OCI-M1 (cell line): ENCODE measurements at places on chromosomes 3 and 15.

DNA sequence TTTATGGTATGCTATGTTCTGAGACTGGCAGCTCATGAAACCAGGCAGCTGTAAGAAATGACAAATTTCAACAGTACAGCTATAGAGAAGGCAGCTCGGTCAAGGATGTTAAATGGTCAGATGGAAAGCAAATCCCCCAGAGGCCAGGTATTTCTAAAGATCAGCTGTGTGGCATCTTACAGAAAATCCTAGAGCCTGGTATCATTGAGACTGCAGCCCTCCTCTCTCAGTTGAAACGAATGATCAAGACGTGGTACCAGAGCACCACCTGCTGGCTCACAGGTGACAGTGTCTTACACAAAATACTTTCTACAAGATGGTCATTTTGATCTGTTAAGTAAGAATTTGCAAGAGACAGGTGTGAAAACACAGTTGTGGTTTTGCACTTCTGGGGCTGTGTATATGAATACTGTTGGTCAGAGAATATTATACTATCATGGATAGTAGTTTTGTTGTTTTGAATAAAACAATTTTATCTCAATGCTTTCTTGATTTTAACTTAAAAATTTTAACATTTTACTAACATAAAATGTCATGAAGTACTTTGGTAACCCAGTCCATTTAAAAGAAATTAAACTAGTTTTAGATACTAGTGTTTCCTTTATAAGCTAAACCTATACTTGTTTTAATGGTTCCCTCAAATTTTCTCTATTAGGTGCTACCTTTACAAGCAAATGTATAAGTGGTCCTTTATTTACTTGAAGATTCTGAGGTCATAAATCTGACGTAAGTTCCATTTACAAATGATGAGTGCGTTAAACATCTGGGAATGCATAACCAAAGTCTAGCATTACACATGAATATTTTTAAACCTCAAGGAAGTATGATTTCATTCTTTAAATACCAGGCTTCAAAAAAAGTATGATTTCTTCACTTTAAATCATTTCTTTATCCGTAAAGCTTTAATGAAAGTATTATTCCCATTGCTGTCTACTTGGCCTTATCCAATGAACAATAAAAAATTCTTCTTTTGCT, 121.8 kb downstream of the PDZRN3 start:
- peak; percentile 57 for DNase-seq

- no peak for DNase-seq
These were observed 49.4 kb upstream of the HES1 start for GRCh38 chr3:194086388-194087075.

GRCh38 chr3:12229146-12229851, 59.6 kb upstream of the PPARG start:
- peak; percentile 60 for DNase-seq

GRCh38 chr3:72351536-72351935, 496.7 kb downstream of the SHQ1 start:
- DNase-seq, result no peak

DNA sequence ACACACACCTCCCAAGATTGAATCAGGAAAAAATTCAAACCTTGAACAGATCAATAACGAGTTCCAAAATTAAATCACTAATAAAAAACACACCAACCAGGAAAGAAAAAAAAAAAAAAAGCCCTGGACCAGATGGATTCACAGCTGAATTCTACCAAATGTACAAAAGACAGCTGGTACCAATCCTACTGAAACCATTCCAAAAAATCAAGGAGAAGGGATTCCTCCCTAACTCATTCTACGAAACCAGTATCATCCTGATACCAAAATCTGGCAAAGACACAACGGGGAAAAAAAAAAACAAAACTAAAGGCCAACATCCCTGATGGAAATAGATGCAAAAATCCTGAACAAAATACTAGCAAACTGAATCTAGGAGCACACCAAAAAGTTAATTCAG, 54.4 kb upstream of the SLC12A8 start:
- no peak for DNase-seq

- no peak for DNase-seq
These were observed 7.3 kb downstream of the PRKCD start for GRCh38 chr3:53168175-53168923.

- DNase-seq, result no peak
These were observed 223.5 kb upstream of the RBMS3 start for GRCh38 chr3:29057326-29057725.

GRCh38 chr15:62472616-62473299, 307.7 kb upstream of the C2CD4B start:
- peak; percentile 25 for DNase-seq

DNA sequence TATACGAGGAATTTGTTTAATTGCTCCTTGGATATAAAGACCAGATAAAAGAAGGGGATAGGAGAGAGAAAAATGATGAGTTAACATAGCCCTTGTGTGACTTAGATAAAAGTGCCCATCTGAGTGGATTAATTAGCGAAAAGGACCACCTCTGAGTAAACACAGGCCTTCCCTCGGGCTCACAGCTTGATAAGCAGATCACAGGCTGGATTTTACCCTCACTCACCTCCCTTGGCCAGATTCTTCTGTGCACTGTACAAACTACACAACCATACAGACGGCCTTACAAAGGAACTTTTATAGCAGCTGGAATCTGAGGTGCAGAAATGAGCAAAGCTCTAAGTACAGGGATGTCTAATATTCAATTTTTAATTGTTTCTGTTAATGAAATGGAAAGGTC, 112.4 kb upstream of the STT3B start:
- no peak for DNase-seq

DNA sequence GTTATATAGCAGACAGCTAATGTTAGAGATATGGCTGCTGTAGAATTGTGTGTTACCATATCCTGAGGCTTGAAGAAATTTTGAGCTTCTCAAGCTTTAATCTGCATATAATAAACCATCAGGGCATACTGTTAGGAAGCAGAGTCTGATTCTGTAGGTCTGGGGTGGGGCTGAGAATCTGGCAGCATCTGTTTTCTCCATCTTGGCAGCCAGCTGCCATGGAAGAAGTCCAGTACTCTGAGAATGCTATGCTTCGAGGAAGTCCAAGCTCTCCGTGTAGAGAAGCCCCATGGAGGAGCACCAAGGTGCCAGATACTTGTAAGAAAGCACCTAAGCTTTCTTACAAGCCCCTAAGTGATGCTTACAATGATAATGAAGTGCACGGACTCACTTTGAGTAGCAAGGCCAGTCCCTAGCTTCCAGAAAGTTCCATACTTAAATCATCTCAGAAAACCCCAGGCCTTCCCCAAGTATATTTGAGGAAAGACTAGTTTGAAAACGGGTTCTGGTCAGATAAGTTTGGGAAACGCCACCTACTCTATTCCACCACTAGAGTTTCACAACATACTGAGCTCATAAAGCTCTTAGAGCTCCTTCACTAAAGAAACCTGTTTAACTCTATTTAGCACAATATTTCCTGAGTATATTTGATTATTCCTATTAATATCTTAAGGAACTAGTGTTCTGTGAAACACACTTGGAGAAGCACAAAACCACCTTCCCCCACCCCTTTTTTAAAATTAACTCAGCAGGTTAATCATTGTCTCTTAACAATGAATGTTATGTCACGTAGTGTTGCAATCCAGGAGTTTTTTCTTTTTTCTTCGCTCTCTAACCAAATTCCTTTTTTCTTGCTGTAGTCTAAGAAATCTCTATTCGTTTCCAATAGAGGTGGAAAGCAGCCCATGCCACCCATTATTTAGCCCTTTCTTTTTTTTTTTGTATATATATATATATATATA, 59.9 kb upstream of the RASGRP1 start:
- no peak for DNase-seq

- no peak for DNase-seq
These were observed 67.8 kb upstream of the IGF1R start for GRCh38 chr15:98580572-98580971.

DNA sequence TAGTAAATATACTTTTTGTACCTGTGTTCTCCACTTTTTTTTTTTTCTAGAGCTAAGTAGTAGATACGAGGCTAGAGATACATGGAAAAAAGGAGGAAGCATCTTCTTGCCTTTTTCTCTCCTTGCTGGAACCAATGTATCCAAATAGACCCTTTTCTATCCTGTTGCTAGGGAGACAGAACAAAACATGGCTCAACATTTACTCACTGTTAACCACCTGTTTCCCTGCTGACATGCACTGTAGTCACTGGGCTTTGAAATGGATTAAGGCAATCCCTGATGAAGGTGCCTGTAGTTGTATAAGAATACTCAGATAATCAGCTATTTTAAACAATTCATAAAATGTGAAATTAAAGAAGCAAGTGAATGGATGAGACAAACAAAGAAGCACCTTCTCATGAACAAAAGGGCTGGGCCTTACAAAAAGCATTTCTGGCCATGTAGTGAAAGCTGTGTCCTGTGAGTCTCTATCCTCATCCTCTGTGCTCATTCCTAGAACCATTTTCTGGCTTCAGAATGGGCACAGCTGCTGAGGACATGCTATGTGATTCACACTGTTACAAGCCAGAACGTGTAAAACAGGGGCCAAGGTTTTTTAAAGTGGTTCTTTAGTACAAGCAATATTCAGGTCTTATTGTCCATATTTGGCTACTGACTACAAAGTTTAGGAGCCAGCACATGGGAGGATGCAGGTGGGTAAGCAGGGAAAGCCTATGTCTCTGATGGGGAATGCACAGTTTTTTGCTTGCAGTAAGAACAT, 100.4 kb upstream of the NDN start:
- DNase-seq, result no peak

DNA sequence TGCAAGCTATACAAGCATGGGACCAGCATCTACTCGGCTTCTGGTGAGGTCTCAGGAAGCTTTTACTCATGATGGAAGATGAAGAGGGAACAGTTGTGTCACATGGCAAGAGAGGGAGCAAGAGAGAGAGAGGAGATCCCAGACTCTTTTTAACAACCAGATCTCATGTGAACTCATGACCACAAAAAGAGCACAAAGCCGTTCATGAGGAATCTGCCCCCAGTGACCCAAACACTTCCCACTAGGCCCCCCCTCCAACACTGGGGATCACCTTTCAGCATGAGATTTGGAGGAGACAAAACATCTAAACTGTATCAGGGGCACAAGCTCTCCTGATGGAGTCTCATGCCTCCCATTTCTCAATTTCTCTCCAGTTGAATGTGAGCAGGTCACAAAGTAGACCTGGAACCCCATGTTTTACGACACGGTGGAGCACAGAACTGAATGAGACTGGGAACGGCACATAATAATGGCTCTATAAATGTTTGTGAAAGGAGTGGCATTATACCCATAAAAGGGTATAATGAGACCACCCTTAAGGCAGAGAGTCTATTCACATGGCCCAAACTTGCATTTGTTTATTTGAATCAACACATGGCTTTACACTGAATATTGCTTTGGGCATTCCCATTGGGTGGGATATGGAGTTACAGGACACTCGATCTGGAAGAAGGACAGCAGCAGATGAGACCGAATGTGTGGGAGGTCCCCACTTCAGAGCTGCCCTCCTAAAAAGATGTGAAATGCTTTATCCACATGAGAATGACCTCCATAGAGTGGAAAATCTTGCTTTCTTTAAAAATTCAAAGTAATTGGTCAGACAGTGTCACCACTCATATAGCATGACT, 38.8 kb downstream of the IL16 start:
- no peak for DNase-seq

- peak; percentile 29 for DNase-seq
These were observed 18.2 kb downstream of the SSR3 start for GRCh38 chr3:156536524-156537316.

GRCh38 chr15:57770495-57770894, 64.0 kb downstream of the POLR2M start:
- no peak for DNase-seq

GRCh38 chr15:69042531-69042930, 28.0 kb downstream of the NOX5 start:
- DNase-seq, result no peak

- peak; percentile 86 for DNase-seq
These were observed 27.2 kb upstream of the ZNF502 start for GRCh38 chr3:44685128-44685800.

GRCh38 chr3:9223672-9224071, 25.8 kb downstream of the SRGAP3 start:
- no peak for DNase-seq

- no peak for DNase-seq
These were observed 26.7 kb downstream of the AMOTL2 start for GRCh38 chr3:134347551-134347950.

DNA sequence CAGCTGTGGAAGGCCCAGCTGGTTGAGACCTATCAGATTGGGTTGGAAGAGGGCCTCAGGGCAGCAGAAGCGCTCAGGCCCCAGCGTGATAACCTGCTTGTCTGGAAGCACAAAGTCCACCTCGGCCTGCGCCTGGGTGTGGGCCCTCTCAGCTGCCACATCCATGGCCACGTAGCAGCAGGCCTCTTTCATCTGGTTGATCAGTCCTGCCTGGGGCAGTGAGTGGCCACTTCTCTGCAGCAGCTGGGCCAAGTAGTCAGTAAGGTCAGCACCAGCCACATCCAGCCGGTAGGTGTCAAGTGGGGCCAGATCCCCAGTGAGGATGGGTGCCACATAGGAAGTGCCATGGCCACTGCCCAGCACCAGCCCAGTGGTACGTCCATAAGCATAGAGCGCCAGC, 3.9 kb upstream of the CAMKV start:
- peak; percentile 58 for DNase-seq

DNA sequence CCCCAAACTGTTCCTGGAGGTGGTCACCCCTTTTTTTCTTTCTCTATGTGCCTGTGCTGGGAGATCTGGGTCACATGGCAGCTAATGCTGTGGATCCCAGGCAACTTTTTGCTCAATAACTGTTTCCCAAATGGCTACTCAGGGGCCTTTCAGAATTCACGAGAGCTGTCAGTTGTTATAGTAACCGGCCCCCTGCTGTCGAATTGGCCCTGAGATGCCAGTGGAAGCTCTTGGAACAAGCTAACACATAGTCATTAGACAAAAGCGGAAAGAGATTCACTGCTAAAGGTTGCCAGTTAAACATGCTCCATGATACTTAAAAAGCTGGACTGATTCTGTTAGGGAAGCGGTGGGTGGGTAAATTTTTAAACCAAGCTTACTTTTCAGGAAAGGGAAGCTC, 144.1 kb downstream of the FEZF2 start:
- no peak for DNase-seq

DNA sequence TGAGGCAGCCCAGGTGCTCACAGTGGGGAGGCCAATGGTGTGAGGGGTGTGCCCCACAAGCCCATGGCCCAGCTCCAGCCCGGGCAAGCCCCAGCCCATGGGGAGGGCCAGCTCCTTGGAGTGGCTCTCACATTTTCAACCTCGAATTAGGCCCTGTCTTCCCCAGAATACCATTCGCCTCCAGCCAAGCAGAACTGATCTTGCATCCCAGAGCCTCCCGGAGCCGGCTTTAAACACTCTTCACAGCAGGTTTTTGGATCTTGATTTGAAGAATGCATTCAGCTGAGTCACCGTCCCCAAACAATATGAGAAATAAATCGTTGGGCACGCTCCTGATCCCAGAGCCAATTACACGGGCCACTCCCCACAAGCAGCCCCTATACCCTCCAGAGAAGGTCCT, 23.7 kb downstream of the TPRA1 start:
- DNase-seq, result no peak
